ENCODE measurements at places on chromosomes 13 and 19.

DNA sequence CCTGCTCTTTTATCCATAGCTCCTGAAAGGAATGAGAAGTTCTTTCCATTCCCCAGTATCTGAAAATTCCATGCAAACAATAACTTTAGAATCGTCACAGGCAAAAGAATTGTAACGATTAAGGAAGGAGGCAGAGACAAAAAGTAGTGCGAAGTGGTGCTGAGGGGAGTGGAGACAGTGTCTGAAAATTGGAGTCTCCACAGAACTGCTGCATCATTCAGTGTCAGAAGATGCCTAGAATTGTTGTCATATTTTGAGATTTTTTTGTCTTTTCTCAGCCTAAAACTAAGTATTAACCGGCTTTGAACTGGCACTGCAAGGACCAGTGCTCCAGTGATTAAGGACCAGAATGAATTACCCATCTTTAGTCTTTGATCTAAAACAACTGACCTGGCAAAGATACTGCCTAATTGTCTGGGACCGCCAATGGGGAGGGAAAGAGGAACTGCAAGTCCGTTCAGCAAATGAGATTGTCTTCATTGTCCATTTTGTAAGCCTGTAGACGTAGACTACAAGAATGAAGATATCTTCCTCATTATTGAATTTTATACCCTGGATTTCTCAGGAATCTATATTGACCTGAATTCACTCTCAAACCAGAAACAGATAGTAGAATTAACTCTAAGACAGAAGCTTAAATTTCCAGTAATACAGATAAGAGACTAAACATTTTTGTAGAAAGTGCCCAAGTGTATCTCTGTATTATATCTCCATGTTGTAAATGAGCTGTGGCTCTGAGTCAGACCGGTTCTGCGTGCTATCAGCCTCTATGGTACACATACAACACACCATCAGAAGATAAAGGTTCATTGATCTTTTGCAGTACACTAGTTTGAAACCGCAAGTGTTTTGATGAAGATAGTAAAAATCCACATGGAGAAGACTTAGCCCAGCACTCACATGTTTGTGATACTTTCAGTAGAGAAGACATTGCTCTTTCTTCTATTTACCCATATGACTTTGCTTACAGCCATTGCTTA is 293.2 kb downstream of the EFNB2 start:
- DNase-seq, result no peak

GRCh38 chr13:99277629-99278028 is 19.4 kb upstream of the GPR18 start:
- DNase-seq, result no peak

GRCh38 chr19:50708179-50708879 is 11.3 kb downstream of the SHANK1 start:
- no peak for DNase-seq

GRCh38 chr19:36973021-36973843 is 57.1 kb downstream of the ZNF568 start:
- peak; percentile 84 for DNase-seq

- no peak for DNase-seq
These were observed 416.9 kb downstream of the IRS2 start for GRCh38 chr13:109369353-109370052.

GRCh38 chr13:94308832-94309231 is 170.7 kb downstream of the DCT start:
- no peak for DNase-seq

DNA sequence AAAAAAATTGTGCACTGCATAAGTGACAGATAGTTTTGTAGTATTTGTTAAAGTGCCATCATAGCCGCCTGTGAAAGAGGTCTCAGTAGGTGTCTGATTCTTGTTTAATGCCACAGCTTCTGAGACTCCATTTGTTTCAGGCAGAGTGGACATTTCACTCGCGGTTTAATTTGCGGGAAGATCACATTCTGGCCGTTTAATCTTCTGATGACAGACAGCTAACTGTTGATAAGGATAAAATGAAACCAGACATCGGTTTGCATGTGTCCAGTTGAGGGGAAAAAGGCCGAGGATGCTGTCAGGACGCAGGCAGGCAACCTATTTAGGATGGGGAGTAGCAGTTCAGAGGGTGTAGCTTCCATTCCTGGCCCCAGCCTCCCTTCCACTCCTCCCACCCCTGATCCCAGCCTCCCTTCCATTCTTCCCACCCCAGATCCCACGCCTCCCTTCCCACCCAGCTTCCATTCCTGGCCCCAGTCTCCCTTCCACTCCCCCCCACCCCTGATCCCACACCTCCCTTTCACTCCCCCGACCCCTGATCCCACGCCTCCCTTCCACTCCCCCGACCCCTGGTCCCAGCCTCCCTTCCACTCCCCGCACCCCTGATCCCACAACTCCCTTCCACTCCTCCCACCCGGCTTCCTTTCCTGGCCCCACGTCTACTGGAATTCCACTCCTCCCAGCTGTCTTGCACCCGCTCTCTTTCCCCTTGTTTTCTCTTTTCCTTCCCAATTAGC is 23.8 kb downstream of the ATP11A start:
- DNase-seq, result no peak

GRCh38 chr19:28330831-28331230 is 882.1 kb downstream of the UQCRFS1 start:
- DNase-seq, result no peak

DNA sequence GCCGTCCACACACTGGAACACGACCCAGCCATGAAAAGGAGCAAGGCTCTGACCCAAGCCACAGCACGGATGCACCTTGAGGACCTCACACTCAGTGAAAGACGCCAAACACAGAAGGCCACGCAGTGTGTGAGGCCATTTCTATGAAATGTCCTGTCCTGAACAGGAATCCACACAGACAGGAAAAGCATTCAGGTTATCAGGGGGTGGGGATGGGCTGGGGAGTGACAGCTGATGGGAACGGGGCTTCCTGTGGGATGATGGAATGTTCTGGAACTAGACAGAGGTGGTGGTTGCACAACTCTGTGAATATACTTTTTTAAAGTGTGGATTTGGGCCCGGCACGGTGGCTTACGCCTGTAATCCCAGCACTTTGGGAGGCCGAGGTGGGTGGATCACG is 30.6 kb downstream of the GPX4 start:
- DNase-seq, result no peak

GRCh38 chr13:27140060-27140459 is 31.6 kb downstream of the USP12 start:
- no peak for DNase-seq

DNA sequence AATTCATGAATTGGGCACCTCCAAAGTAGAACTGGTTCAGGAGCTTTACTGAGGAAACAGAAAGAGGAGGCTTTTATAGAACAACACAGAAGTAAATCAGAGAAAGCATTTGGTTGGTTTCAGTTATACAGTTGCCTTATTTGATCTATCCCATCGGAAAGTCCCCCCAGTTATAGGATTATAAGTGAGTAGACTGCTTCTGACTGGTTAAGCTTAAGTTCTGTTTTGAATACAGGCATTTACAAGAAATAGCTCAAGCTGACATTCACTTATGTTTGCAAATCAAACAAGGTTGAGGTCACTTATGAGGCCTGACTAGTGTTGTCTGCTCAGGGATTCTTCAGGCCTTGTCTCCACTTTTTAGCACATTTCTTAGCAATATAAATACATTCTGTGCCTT is 857.4 kb downstream of the EFNB2 start:
- no peak for DNase-seq

DNA sequence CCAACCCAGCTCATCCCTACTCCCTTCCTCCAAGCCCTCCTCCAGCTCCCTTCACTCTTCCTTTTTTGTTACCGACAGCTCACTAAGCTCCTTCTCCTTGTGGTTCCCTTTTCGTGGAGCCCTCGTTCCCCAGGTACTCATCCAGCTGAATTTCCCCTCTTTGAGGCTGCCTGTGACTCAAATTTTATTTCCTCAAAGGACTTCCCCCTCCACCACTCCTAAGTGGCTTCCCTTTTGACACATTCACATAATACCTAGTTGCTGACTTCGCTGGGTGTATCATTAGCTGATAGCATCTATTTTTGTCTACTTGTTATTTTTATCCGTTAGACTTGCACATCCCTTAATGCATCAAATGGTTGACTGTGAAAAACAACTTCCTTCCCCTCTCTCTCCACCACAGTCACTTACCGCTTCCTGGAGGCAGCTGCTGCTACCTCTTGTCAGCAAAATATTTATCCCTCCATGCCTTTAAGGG is 14.5 kb downstream of the FFAR2 start:
- DNase-seq, result peak; percentile 56

DNA sequence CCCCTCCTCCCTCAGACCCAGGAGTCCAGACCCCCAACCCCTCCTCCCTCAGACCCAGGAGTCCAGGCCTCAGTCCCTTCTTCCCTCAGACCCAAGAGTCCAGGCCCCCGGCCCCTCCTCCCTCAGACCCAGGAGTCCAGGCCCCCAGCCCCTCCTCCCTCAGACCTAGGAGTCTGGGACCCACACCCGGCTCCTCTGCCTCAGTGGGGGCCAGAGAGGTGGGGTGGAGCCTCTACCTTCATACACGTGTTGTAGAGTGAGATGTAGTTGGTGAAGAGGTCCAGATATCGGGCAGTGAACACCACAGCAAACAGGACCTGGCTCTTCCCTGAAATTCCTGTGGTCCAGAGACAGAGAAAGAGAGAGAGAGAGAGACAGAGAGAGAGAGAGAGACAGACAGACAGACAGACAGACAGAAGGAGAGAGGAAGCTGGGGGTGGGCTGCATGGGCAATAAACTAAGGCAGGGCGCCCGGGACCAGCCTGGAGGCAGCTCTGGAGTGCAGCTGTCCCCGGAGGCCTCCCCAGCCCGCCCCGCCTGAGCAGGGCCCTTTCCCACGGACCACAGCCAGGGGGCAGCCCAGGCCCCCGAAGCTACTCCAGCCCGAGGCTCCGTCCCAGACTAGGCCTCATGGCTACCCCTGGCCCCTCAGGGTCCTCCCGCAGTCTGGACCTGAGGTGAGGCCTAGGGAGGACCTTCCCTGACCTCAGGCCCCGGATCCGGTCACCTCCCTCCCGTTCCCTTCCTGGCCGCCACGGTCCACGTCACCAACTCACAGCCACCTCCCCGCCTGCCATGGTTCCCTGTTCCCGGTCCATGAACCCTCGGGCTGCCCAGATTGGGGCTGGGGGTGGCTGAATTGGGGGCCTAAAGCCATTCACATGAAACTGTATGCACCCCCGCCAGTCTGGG is 907 bp downstream of the KDELR1 start:
- peak; percentile 68 for DNase-seq

GRCh38 chr13:91400063-91400399 is 1.6 kb downstream of the GPC5 start:
- peak; percentile 3 for DNase-seq

GRCh38 chr13:22903301-22903700 is 277.5 kb upstream of the SGCG start:
- no peak for DNase-seq

- DNase-seq, result no peak
These were observed 313.1 kb upstream of the MAB21L1 start for GRCh38 chr13:35789335-35790165.

DNA sequence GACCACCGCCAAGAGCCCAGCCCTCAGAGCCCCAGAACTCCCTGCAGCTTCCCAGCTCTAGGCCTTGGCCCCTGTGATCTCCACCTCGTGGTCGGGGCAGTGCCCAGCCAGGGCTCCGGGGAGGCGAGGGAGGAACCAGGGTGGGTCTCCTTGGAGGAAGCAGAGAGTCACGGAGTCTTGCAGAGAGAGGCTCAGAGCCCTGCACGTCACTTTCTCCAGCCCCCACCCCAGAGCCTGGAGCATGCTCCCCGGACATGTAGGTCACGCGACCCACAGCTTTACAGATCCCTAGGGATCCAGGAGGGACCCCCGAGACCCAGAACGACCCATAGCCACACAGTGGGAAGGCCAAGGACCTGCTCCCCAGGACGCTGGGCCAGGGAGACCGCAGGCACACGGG is 11.9 kb downstream of the GADD45B start:
- no peak for DNase-seq

DNA sequence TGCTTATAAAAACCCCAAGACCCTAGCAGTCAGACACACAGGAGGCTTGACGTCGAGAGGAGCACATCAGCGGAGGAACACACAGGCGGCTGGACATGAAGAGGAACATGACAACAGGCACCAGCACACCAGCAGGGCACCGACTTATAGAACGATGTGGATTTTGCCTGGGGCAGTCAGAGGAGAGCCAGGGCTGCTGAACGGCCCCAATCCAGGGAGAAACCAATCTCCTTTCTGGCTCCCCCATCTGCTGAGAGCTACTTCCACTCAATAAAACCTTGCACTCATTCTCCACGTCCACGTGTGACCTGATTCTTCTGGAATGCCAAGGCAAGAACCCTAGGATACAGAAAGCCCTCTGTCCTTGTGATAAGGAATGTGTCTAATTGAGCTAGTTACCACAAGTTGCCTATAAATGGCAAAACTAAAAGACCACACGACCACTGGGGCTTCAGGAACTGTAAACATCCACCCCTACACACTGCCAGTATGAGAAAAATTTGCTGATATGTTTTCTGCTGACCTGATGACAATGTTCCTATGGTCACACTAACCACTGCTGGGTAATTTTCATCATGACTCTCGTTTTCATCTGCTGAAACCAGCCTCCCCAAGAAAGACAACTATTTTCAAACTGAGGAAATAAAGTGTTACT is 35.8 kb upstream of the CEACAM21 start:
- no peak for DNase-seq

DNA sequence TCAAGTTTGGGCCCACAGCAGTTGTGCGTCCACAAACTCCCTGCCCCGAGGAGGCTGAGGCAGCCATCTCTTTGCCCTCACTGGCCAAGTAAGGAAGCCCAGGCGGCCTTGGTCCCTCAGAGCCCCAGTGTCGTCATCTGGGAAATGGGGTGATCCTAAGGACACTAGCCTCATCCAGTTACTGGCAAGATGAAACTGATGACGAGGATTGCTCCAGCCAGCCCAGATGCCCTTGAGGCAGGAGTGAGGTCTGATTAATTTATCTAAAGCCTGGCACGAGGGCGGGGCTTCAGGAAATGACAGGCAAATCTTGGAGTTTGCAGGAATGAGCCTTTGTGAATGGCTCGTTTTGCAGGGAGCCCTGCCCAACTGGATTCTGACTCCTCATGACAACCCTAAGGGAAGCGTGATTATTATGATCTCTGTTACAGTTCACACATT is 5.6 kb downstream of the LIPE start:
- DNase-seq, result no peak

GRCh38 chr19:38031423-38031770 is 124.4 kb downstream of the SIPA1L3 start:
- DNase-seq, result no peak

DNA sequence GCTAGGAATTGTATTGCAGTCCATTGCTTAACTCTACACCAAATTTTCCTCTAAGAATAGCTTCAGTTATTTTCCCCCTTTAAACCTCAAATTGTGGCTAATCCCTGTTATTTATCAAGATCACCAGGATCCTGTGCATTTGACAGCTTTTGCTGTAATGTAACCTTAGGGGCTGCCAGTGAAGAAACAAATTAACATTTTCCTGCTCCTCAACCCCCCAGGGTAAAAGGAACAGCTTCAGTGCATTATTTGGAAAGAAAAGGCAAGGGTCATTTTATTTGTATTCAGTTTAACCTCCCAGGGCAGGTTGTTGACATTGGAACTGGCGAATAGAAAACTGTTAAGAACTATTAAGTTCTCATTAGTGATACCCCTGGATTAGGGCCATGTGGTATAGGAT is 57.0 kb downstream of the PCDH20 start:
- DNase-seq, result no peak

- DNase-seq, result no peak
These were observed 26.7 kb downstream of the SPATA13 start for GRCh38 chr13:24187185-24187584.

- DNase-seq, result no peak
These were observed 23.0 kb upstream of the PLPP2 start for GRCh38 chr19:313988-314815.

- DNase-seq, result peak; percentile 34
These were observed 3.8 kb upstream of the ACTL9 start for GRCh38 chr19:8702350-8702749.
